Stimulated activated CD4-positive, alpha-beta T cell treated with anti-CD3 and anti-CD28 coated beads, Interleukin-1b, Interleukin-23, amount 100 ng/mL, for 1 hour (primary cell): ENCODE measurements at places on chromosomes 2 and 18.

GRCh38 chr18:5979971-5980457, 84.7 kb upstream of the TMEM200C start:
- DNase-seq: no peak

DNA sequence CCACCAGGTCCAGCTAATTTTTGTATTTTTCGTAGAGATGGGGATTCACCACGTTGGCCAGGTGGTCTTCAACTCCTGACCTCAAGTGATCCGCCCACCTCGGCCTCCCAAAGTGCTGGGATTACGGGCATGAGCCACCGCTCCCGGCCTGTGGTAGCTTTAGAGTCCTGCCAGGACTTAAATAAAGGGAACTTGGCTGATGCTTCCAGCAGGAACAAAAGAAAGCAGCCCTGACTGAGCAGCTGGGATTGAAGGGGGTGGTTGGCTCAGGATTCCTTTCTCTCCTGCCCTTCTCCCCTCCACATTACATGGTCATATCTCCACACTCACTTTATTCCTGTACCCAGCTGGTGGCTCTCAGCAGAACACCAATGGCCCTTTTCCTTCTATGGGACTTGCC, 20.0 kb downstream of the EFHD1 start:
- no peak for DNase-seq

DNA sequence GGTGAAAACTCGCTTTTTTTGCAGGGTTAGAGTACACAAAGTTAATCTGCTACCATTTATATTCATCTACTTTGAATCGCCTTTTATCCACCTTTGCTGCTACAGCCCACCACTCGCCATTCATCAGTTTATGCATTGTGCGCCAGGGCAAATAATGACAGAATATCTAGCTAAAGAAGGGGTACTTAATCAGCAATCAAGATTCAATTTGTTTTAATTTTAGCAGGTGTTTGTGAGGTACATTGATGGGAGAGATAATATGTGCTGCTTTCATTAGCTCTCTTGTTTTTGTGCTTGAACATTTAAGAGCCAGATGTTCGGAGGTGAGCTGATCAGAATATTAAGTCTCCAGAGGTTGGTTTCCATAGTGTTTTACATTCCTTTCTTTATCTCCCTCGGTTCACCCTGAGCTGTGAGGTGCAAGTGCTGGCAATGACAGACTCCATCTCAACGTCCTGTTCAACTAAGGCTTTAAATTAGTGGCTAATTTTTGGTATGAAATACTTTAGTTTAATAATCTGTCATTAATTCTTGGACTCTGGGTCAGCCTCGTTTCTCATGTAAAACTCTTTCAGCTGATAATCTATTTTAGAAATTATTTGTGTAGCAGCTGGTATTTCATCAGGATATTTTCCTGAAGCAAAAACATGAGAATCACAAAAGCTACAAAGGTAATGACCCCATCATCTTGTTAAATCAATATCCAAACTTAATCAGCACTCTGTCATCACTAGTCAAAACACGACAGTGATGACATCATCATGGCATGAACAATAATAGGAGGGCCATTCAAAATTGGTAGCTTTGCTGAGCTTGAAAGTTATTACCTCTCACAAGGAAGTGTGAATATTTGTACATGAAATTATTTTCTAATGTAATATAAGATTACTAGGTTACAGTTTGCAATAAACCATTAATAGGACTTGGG, 479.9 kb upstream of the FANCL start:
- DNase-seq: no peak

GRCh38 chr2:86229221-86229620, 30.0 kb downstream of the MRPL35 start:
- DNase-seq: no peak

DNA sequence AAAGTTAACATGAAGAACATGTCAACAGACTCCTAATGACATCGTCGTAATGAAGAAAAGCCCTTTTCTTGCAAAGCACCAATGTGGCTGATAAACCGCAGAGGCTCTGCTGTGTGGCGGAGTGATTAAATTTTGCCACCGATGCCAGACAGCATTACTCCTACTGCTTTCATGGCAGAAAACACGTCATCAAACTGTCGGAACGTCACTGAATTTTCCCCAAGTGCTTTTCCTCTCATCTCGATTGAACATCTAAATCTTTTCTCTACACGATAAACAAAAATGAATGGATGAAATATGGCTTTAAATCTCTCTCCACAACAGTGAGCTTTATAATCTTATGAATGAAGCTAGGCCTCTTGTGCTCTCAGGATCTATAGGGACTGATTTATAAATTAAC, 159.8 kb upstream of the REG3G start:
- DNase-seq: no peak

DNA sequence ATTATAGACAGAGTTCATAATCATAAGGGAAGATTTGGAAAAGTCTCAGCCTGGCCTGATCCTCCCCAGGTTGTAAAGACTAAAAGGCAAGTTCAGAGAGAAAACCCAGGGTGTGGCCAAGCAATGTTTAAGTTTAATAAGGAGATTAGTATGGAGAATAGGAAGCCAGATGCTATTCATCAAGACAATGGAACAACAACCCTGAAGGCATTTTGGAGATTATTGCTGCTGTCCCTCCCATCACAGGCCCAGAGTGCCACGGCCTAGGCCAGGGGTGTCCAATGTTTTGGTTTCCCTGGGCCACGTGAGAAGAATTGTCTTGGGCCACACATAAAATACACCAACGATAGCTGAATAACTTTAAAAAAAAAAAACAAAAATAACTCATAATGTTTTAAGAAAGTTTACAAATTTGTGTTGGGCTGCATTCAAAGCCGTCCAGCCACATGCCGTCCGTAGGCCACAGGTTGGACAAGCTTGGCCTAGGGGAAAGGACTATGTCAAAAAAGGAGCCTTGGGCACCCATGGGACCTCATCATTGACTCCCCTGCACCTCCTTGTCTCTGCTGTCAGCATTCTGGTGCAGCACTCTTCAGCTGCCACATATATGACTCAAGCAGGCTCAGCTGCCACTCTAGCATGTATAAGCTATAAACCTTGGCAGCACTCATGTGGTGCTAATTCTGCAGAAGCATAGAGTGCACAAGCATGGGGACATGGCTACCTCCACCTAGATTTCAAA, 20.8 kb downstream of the DPP4 start:
- DNase-seq: no peak

- no peak for DNase-seq
These were observed 26.7 kb upstream of the SMIM21 start for GRCh38 chr18:75454022-75454795.
